ENCODE measurements at places on chromosomes 1 and 21.
A peak's percentile ranks its signal among the peaks of the same experiment; 100 is the strongest.

DNA sequence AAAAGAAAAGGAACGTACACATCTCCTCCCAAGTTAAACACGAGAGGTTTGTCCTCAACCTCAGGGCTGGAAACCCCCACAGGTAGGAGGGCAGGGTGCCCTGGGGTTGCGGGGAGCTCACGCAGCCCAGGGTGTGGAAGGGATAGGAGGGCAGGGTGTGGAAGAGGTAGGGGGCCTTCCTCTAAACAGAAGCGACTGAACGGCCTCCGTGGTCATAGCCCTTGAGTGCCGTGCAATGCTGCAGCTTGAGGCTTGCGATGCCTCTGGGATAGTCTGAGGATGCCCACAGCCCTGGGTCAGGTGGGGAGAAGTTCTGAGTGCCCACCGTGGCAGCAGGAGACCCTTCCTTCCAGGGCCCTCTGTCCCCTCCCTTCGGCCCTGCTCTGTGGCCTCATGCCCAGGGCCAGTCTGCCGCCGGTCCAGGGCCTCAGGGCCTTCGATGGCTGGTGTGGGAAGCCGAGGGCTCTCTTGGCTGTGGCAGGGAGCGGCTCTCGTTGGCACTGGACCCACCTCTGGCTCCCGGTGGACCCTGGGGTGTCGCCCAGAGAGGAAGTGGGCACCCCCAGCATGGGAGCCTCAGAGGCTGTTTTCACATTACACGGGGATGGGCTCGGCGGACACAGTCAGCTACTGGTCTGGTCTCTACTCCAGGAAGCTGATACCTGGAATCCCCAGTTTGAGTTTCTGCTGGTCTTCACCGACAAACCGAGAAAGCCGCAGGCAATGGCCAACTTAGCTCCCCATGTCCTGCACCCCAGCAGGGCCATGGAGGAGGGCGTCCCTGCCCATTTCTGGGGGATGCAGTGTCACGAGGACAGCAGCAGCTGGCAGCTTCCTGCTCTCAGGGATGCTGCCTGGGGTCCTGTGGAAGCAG is 6.4 kb upstream of the CDK11B start:
- no peak for DNase-seq

- DNase-seq = no peak
These were observed 5.0 kb upstream of the PDC start for GRCh38 chr1:186465946-186466345.

DNA sequence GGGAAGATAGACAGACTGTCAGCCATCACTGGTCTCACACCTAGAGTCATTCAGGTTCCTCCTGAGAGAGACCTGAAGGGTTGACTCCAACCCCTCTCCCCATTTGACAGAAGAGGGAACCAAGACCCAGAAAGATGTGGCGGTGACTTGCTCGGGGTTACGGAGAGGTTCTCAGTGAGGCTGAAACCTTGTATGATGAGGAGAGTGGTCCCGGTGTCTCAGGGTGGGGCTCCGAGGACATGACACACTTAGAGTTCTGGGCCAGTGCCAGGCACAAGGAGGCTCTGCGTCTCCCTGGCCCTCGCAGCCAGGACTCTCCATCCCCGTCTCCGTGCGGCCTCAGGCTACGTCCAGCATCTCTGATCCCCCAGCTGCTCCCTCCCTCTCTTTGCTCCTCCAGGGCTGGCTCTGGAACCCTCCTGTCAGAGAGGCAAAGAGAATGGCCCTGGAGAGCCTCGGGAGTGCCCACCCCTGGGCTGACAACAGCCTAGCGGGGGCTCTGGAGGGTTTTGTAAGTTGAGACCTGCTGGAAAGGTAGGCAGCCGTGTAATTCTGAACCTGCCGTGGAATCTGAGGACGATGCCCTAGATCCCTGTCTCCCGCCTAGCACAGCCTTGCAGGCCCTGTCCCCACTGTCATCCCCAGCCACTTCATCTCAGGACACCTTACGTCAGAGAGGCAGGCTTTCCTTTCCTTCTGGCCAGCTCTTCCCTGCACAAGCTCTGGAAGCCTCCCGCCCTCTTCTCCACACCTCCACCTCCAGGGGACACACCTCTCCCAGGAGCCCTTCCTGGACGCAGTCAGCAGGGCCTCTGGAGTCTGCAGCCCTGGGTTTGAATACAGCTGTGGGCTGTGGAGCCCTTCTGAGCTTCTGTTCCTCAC is 4.1 kb downstream of the EFHD2 start:
- DNase-seq = no peak

DNA sequence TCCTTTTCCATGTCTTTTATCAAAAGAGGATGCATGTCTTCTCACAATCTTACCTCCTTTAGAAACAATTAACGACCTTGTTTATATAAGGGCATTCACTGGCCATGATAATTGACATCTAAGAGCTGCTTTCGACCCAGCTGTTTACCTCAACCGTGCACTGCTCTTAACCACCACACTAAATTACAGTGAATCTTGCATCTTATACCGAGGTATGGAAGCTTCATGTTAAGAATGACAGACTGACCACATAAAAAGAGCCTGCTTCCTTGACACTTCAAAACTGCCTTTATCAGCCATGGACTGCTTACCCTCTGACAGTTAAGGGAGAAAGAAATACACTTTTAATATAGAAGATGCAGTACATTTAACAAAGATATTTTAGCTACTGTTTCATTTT is 301.7 kb upstream of the LYPLAL1 start:
- DNase-seq = no peak

GRCh38 chr1:67584938-67585337 is 100.1 kb upstream of the GADD45A start:
- no peak for DNase-seq

DNA sequence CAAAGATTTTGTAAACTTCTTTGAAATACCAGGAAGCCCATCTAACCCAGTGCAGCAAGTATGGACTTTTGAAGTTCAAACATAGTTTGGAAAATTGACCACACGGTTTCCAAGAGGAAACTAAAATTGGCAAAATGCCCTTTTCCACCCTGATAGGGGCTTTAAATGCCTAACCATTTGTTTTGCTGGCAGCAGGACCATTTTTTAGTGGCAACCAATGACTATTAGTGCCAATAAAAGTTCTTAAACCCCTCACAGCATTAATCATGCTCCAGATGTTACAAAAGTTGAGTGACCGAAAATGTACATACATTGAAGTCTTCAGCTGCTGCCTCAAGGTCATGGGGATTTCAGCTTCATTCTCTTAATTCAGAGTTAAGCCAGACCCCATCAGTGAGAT is 46.4 kb upstream of the ENAH start:
- DNase-seq = no peak

DNA sequence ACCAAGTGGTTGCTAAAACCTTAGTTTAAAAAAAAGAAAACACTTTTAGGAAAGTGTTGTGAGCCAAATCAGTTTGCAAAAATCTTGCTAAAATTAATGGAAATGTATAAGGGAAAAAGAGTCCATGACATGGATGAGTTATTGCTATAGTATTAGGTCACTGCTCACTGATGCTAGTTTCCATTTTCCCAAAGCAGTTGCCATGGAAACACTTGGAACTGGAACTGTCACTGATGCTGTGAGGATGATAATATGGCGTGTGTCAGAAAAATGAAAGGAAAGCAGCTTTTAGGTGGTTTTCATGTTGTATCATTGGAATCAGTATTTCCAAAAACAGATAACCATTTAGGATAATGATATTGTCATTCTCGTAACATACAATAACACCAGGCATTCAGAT is 104.4 kb downstream of the PHTF1 start:
- DNase-seq = no peak

- DNase-seq = peak; percentile 28
These were observed 52.5 kb upstream of the ID3 start for GRCh38 chr1:23611601-23612327.

GRCh38 chr1:89641781-89642180 is 8.9 kb downstream of the LRRC8C start:
- DNase-seq = no peak

DNA sequence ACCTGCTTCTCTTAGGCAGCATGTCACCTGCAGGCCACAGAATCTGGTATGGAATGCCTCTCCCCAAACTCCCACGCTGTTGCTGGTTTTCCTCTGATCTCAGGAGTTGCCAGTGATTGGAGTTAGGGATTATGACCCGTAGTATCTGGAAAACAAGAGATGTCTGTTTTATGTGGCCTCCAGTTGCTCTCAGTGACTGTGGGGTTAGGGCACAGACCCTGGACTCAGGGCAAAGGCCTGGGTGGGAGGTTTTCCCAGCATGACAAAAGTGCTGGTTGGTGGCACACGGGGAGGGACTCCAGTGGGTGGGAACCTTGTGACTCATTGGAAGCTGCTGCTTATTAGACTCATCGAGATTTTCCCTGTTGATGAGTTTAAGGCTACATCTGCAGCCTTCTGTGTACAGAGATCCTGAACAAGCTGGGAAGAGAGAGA is at the start of gene NR1I3:
Gene NR1I3, minus strand, starts transcription at position 165 of the 435 bp plus-strand sequence. CDS start 1,638 bp downstream, outside the sequence.
- no peak for DNase-seq

DNA sequence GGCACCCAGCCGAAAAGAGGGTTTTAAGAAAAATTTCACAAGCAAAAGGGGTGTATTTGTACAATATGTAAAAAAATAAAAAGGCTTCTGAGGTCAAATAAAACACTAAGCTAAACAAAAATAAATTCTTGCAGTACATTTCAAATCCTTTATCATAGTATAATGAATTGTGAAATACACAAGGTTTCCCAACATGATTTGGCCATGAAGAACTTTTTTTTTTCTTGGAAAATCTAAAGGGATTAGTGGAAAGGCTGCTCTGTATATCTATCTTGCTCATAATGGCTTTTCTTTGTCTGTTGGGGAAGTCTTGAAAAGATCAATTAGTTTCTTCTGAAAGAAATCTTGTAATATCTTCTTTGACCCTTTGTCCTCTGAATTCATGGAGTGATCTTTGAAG is 593.4 kb downstream of the PLPP3 start:
- DNase-seq = no peak

DNA sequence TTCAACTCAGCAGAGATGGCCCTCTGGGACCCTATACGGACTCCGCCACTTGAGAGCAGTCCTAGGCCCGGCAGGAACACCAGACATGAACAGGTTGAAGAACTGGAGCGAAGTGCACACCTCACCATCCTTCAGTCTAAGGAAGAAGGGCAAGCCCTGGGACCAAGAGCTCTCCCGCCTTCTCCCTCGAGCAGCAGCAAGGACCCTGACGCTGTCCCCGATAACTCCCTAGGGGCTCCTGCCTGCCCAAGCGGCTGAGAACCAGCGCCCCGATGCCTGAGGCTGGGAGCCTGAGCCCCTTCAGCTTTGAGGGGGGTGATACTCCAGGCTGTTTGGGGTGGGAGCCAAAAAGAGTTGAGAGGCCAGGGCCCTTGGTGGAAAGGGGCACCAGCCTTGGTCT is 10.2 kb downstream of the TMEM81 start:
- DNase-seq = no peak

DNA sequence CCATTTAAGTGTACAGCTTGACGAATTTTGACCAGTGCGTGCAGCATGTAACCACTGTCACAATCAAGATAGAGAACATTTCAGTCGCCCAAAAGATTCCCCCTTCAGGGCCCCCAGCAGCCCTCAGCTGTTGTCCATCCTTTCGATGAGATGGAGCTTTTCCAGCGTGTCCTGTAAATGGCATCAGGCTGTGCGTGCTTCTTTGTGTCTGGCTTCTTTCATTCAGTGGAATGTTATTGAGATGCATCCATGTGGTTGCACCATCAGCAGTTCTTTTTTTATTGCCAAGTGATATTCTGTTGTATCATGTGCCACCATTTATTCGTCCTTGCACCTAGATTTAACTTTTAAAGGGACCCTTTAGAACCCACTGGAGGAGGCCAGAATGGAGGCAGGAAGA is 21.9 kb downstream of the UBE2Q1 start:
- DNase-seq = no peak

GRCh38 chr1:67894981-67895735 is 61.9 kb upstream of the GNG12 start:
- DNase-seq = no peak

DNA sequence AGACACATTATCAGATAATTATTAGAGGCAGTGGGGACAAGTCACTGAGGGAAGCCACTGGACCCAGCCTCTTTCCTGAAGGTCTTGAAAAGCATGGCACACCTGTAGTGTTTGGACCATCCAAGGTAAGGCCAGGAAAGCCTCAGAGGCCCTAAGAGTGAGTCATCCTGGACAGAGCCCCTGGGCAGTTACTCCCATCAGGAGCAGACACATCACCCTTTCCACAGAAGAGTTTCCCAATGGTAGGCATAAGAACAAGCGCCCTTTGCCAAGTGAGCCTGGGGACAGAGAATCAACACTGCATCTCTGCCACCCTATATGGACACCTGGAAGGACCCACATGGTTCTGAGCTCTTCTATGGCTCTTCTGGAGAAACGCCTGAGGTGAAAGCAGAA is 136.0 kb downstream of the PLXNA2 start:
- no peak for DNase-seq

DNA sequence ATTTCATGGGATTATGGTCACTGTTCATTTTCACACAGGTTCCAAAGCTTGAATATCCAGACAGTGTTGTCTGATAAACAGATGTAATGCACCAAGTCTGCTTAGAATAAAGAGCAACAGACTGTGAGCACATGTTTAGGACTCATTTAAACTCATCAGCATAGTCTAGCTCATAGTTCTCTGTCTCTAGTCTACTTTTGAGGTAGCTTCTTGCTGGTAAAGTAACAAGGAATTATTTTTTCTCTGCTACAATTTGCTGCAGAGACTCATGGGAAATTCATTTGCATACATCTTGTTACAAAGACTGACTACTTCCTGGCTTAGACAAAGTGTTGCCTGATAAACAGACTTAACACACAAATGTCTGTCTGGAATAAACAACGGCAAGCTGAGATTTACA is 187.2 kb downstream of the NFIA start:
- DNase-seq = no peak

- DNase-seq = no peak
These were observed 34.1 kb downstream of the ECHDC2 start for GRCh38 chr1:52887483-52887882.

- no peak for DNase-seq
These were observed 165.3 kb downstream of the GALNT2 start for GRCh38 chr1:230232371-230232771.

DNA sequence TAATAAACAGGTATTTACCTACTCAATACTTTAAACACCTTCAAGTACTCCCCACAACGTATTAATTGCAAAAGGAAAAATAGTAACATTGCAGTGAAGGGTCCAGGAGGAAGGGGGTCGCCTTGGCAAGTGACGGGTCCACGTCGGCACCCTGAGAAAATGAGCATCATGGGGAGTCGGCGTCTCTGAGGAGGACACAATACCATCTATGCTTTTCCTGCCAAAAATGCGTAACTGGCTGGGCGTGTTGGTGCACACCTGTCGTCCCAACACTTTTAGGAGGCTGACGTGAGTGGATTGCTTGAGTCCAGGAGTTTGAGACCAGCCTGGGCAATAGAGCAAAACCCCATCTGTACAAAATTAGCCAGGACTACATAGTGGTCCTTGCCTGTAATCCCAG is 7.3 kb downstream of the FTCD start:
- no peak for DNase-seq

DNA sequence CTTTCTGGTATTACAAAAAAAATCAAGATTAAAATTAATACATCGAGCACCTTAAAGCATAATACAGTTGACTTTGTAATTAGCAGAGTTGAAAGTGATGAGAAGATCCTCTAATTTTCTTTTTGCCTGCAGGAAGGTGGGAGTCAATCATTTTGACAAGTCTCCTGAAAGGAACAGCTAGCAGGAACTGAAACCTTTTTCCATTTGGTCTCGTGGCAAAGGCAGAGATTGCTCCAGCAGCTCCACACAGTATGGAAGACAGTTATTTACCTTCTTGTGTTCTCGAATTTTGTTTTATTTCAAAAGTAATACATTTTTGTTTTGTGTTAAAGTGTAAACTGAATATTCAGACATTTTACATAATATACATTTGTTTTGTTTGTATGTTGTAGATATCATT is 7.7 kb downstream of the S100PBP start:
- DNase-seq = no peak
